ENCODE measurements at places on chromosomes 11 and 22. TPM values are rescaled to one million over a fixed set of nuclear protein-coding genes. Genes with fewer than 3 reads are reported as not detected.
A peak's percentile ranks its signal among the peaks of the same experiment; 100 is the strongest.

Gene YPEL4
- total RNA-seq = 0.08 TPM

Gene HEPN1
- not detected for total RNA-seq

Gene NFAM1
- total RNA-seq = 3.8 TPM

Gene ACRV1
- not detected for total RNA-seq

Gene FAM76B
- total RNA-seq = 62.9 TPM

Gene CNGA4
- not detected for total RNA-seq

Gene NUP98
- 75.0 TPM for total RNA-seq

Gene LTBP3
- total RNA-seq = 16.0 TPM

Gene GPHA2
- not detected for total RNA-seq

Gene RAG1
- total RNA-seq = 1.0 TPM

Gene MRGPRE
- not detected for total RNA-seq

Gene HOATZ
- total RNA-seq = not detected

Gene GGT5
- 20.7 TPM for total RNA-seq

Gene SLC22A8
- total RNA-seq = not detected

Gene LIF
- 0.09 TPM for total RNA-seq

Gene NLRP10
- not detected for total RNA-seq

Gene PGA4
- total RNA-seq = 0.33 TPM

Gene PRODH
- not detected for total RNA-seq

- no peaks in the 10 kb centered on the region for H3K36me3 ChIP-seq
- peak overlapping the region; percentile 50 for H3K27ac ChIP-seq
- H3K4me3 ChIP-seq = no peak overlapping the region
- DNase-seq = no peak
These were observed 60.6 kb upstream of the RASD2 start for GRCh38 chr22:35479985-35480550.

- H3K27me3 ChIP-seq = no peaks in the 10 kb centered on the region
- no peak overlapping the region for H3K4me3 ChIP-seq
- H3K27ac ChIP-seq = no peak overlapping the region
- no peaks in the 10 kb centered on the region for H3K36me3 ChIP-seq
- no peak for DNase-seq
- H3K4me1 ChIP-seq = no peaks in the 10 kb centered on the region
These were observed 145.7 kb downstream of the TTC17 start for GRCh38 chr11:43504316-43504950.

DNA sequence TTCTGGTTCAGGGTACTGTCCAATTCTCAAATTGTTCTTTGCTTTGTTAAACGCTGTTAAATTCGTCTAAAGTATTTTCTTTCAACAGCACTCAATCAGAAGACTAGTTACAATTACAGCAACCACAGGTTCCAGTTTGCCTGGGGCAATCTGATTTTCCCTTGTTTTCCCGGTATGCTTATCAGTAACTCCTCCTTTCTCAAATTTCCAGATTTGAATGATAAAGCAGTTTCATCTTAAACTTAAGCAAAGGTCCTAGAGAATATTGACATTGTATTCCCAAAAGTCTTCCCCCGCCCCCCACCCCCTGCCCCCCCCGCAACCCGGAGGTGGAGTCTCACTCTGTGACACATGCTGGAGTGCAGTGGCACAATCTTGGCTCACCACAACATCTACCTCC, 10.5 kb upstream of the USP28 start:
- no peaks in the 10 kb centered on the region for H3K4me1 ChIP-seq
- H3K27ac ChIP-seq = no peak overlapping the region
- H3K4me3 ChIP-seq = no peak overlapping the region
- DNase-seq = no peak
- H3K36me3 ChIP-seq = no peaks in the 10 kb centered on the region

- H3K27ac ChIP-seq = no peak overlapping the region
- no peak for DNase-seq
- no peak overlapping the region for H3K4me3 ChIP-seq
These were observed 6.5 kb downstream of the STIP1 start for GRCh38 chr11:64192434-64192833.

DNA sequence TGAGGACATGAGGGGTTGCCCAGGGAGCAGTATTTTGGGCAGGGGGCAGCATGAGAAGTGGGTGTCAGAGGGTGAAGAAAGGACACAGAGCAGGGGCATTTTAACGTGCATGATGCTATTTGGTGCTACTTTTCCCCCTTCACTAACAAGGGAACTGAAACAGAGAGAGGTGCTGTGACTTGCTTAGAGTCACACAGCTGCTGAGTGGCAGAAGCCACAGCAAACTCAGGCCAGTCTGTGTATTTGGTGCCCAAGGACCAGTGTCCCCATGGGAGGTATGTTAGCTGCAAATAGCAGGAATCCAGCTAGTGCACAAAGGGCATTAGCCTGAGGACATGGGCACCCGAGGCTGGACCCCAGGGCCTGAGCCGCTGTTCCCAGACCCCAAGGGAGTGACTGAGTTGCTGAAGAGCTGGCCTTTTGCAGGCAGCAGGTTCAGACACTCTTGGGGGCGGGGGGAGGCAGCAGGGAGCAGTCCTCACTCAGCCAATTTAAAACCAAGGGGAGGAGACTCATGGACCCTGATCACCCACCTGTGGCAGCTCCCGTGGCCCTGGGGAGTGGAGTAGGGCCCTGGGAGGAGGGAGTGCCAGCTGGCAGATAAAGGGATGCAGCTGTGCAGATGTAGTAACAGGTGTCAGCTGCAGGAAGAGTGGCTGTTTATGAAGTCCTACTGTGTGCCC, 14.6 kb downstream of the PARVG start:
- H3K36me3 ChIP-seq = no peaks in the 10 kb centered on the region
- no peak overlapping the region for H3K27ac ChIP-seq
- no peak for DNase-seq
- no peaks in the 10 kb centered on the region for H3K4me1 ChIP-seq
- H3K27me3 ChIP-seq = no peaks in the 10 kb centered on the region
- no peak overlapping the region for H3K4me3 ChIP-seq

GRCh38 chr22:19848298-19849224, 6.1 kb downstream of the GNB1L start:
- no peaks in the 10 kb centered on the region for H3K27me3 ChIP-seq
- H3K4me3 ChIP-seq = no peak overlapping the region
- H3K27ac ChIP-seq = no peak overlapping the region

DNA sequence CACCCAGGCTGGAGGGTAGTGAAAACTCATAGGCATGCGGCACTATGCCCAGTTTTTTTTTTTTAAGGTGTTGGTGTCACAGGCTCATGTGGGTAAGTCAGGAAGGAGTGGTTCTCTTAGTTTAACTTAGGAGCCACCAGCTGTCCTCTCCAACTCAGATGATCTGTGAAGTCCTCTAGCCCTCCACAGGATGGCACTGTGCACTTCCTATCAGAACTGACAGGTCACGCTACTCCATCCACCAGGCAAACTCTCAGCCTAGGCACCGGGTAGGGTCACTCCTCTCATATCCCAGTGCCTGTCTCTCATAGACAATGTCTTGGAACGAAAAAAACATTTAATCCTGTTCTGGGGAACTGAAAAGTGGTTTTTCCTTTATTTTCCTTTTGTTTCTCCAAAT, 16.5 kb downstream of the NAP1L4 start:
- H3K27me3 ChIP-seq = no peaks in the 10 kb centered on the region
- no peak overlapping the region for H3K4me3 ChIP-seq
- no peak overlapping the region for H3K27ac ChIP-seq
- peaks cover 56% of the 10 kb centered on the region for H3K36me3 ChIP-seq
- no peaks in the 10 kb centered on the region for H3K4me1 ChIP-seq

DNA sequence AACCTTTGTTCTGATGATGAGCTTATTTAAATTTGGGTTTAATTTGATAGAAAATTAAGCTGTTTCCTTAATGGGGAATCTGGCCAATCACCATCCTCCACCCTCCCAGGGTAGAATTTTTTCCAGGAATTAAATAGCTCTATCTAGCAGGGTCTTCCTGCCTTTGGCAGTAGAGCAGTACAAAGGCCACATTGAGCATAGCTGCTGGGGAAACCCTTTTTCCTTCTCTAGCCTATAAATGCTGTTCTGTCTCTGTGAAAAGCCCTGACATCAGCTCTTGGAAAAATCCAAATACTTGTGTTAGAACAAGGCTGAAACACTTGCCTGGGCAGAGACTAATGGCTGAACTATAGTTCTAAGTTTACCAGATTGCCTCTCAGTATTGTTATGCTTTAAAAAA, 55.1 kb downstream of the ARHGEF12 start:
- H3K27me3 ChIP-seq = no peaks in the 10 kb centered on the region
- H3K4me1 ChIP-seq = peaks cover 19% of the 10 kb centered on the region
- H3K27ac ChIP-seq = no peak overlapping the region
- H3K36me3 ChIP-seq = peaks cover 2% of the 10 kb centered on the region

DNA sequence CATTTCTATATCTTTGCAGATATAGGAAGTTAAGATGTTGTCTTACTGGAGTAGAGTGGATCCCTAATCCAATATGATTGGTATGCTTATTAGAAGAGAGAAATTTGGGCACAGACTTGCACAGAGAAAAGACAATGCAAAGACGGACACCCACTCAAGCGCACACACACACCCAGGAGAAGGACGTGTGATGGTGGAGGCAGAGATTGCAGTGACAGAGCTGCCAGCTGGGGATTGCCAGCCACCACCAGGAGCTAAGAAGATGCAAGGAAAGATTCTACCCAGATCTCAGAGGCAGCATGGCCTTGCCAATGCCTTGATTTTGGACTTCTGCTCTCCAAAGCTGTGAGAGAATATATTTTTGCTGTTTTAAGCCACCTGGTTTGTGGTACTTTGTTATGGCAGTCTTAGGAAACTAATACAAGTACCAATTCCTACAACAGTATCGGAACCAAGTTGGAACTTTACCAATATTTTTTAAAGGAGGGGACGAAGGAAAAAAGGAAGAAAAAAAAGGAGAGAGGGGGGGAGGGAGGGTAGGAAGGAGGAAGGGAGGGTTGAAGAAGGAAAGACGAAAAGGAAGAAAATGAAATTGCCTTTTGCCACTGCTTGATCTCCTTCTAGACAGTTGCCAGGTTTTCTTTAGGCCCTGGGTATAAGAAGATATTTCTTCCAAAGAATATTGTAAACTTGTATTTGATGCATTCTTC, 334.0 kb downstream of the BUD13 start:
- DNase-seq = no peak
- H3K4me1 ChIP-seq = no peaks in the 10 kb centered on the region
- H3K27me3 ChIP-seq = no peaks in the 10 kb centered on the region
- H3K36me3 ChIP-seq = no peaks in the 10 kb centered on the region
- no peak overlapping the region for H3K4me3 ChIP-seq
- no peak overlapping the region for H3K27ac ChIP-seq

DNA sequence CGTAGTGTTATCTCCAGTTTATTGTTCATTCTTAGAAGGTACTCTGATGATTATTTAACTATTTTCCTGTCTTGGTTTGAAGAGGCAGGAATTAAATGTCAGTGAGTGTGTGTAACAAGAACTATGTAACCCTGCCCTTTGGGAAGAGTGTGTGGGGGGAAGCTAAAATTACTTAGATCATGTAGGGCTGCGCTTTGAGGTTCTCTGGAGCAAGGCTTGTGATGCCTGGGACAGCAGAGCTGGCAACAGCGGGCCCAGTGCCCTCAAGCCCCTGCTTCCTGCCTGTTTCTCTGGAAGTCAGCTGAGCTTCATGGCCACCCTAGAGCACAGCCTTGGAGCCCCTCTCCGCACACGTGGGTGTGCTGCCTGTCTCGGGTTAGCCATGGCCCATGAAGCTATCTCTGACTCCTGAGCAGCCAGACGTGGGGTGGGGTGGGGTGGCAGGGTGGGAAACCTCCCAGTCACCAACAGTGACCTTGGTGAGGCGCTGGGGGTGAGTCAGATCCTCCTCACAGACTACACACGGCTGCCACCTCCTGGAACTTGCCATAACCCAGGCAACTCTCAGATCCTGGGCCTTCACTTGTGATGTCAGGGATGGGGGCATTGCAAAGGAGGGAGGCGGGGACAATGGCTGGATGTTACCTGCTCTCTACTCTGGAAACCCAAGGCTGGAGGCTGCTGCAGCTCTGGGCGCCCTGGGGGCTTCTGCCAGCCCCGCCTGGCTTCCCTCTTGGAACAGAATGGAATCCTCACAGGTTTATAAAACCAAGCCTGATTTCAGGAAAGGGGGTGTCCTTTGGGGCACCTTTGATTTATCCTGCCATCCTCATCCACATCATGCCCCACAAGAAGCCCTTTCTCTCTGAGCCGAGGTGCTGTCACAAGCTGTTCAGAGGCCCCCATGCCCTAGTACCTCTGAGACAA, 88.6 kb downstream of the SNX19 start:
- no peaks in the 10 kb centered on the region for H3K27me3 ChIP-seq
- no peak overlapping the region for H3K27ac ChIP-seq
- no peak overlapping the region for H3K4me3 ChIP-seq
- no peak for DNase-seq
- no peaks in the 10 kb centered on the region for H3K4me1 ChIP-seq

GRCh38 chr11:10257478-10257877, 36.5 kb downstream of the SBF2 start:
- no peak for DNase-seq
- no peaks in the 10 kb centered on the region for H3K27me3 ChIP-seq
- H3K27ac ChIP-seq = no peak overlapping the region
- H3K4me1 ChIP-seq = no peaks in the 10 kb centered on the region

DNA sequence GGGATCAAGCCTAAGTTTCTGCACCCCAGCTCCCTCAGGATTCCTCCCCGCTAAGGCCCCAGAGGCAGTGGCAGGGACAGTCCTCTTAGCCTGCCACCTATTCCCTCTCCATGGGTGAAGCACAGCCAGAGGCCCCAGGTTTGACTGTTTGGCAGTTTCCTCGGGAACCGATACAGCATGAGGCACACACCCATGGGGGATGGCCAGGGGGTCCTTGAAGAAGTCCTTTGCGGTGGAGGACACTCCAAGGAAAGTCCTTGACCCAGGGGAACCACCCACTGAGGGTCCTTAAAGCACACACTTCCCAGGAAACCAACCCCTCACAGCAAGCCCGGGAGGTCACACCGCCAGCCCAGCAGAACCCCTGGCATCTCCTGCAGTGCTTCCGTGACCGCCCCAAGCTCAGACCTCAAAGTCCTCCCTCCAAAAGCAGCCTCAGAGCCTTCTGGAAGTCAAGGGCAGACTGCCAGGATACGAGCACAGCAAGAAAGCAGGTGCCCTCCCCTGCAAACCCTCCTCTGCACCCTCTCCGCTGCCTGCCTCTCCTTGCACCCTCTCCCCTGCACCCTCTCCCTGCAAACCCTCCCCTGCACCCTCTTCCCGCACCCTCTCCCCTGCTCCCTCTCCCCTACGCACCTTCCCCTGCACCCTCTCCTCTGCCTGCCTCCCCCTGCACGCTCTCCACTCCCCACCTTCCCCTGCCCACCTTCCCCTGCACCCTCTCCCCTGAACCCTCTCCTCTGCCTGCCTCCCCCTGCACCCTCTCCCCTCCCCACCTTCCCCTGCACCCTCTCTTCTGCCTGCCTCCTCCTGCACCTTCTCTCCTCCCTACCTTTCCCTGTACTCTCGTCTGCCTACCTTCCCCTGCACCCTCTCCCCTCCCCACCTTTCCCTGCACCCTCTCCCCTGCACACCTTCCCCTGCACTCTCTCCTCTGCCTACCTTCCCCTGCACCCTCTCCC, 1.4 kb downstream of the SIGIRR start:
- H3K27me3 ChIP-seq = no peaks in the 10 kb centered on the region
- no peak overlapping the region for H3K27ac ChIP-seq
- peaks cover 67% of the 10 kb centered on the region for H3K4me1 ChIP-seq

GRCh38 chr11:125553357-125553756, 15.9 kb upstream of the EI24 start:
- H3K27ac ChIP-seq = no peak overlapping the region
- no peak overlapping the region for H3K4me3 ChIP-seq
- H3K36me3 ChIP-seq = no peaks in the 10 kb centered on the region
- no peak for DNase-seq
- H3K4me1 ChIP-seq = no peaks in the 10 kb centered on the region

- H3K36me3 ChIP-seq = no peaks in the 10 kb centered on the region
- no peak for DNase-seq
- H3K27me3 ChIP-seq = no peaks in the 10 kb centered on the region
- H3K4me1 ChIP-seq = peaks cover 16% of the 10 kb centered on the region
These were observed 1.1 kb upstream of the KRTAP5-7 start for GRCh38 chr11:71525938-71526495.

Measured in liver (tissue), 10 donors.